ENCODE measurements at places on chromosomes 13 and 19.

- DNase-seq = no peak
Observed at GRCh38 chr19:41324921-41325639, 15.1 kb downstream of the CCDC97 start.

DNA sequence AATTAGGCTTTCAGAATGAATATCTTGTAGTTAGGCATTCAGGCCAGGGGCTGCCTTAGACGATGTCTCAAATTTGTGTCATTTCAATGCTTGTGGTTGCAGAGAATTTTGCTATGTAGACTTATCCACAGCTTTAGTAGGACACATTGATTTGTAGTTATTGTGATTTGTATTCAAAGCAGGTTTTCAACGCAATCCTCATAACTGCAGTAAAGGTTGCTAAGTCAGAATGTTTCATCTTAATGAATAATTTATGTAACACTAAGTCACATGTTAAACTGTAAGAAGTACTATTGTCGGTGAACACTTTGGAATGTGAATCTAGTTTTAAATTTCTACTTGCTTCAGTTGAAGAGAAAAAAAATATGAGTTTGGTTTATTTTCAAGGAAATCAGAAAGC is 1117.2 kb upstream of the SPRY2 start:
- DNase-seq = no peak

DNA sequence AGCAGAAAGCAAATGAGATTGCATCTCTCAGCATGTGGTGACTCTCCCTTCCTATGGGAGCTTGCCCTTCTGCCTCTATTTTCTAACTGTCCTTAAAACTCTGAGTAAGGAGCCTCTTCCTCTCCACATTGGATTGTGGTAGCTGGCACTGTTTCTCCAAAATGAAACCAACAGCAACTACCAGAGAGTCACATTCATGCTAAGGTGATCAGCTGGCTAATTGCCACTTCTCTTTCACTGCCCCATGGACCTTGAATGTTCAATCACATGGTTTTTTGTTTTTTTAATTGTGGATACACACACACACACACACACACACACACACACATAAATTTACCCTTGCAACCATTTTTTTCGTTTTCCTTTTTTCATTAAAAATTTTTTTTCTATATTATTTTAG is 154.7 kb upstream of the TSC22D1 start:
- DNase-seq = no peak

GRCh38 chr13:112605531-112605990 is 17.6 kb upstream of the TUBGCP3 start:
- DNase-seq = no peak

DNA sequence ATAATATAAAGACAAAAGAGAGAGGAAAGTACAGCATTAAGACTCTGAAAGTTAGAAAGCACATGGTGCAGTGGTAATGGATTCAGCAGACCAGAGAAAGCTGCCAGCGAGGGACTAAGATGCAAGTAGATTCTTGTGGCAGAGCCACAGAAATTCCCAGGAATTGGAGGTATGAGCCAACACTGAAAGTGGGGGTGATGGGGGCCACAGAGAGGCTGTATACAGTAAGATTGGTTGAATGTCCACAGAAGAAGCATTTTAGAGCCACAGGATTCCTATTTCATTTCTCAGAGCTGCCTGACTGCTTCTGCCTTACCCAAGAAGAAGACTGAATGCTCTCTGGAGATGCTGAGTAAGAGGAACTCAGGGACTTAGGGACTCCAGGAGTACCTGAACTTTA is 295.0 kb downstream of the LMO7 start:
- DNase-seq = no peak

DNA sequence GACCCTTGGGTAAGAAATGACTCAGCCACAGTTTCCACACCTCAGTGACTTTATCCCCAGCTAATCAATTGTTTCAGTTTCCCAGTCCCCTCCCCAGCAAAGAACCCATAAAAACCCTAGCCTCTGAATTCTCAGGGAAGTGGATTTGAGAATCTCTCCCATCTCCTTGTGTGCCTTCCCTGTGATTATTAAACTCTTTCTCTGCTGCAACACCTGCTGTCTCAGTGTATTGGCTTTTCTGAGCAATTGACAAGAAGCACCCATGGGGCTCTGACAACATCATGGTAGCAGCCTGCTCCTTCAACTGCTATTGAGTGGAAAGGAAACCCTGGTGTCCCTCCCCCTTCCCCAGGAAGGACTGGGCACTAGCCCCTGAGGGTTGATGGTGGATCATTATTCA is 73.7 kb downstream of the UQCRFS1 start:
- no peak for DNase-seq

DNA sequence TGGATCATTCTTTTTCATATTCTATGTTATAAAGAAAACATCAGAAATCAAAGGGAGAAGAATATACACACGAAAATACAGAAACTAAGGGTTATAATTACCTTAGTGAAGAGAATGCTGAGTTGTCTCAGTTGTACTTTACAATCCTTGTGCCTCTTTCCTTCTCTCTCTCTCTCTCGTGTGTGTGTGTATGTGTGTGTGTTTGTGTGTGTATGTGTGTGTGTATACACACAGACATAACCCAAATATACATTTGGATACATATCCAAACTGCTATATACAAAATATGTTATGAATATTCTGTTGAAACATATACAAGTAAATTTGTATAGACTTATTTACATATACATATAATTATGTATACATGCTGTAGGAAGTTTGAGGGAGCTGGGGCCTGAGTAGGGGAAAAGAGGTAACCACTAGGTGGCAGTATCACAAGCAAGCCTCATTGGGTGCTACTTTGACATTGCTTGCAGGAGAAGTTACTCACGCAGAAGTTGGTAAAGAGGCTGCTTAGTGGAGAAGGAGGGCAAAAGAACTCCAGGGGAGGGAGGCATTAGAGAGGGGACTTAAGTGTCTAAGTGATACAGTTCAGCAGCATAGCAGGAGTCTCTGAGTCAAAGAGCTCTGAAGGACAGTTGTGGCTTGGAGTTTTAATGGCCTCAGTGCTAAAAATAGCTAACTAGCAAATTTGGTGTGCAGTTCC is 465.1 kb upstream of the PCDH20 start:
- DNase-seq = no peak

GRCh38 chr19:53951436-53951835 is 11.3 kb upstream of the CACNG8 start:
- DNase-seq = no peak

DNA sequence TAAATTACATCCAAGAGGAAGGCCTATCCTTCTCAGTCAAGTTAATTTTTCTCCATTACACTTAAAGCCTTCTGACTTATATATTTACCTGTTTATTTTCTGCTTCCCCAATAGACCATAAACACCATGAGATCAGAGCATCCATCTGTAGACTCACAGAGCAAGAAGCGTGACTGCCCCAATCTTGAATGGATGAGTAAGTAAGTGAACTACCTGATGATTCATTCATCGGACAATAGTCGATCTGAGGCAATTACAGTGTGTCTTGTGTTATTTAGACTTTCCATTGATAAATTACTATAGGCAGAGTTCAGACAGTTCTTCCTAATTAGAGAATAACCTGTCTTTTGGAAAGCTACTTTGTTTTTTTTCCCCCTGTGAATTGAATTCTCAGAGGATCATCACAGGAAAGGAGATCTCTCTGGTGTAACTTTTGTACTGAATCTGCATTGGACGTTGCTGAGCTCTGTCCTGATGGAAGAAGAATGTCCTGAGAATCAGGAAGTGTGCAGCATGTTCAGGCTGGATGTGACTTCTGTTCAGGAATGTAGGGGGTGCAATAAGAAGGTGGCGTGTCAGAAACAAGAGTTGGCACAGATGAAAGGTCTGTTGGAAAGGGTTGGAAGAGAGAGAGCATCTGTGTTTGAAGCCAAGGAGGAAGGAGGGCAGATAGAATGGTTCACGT is 367.0 kb downstream of the NALCN start:
- DNase-seq = no peak

GRCh38 chr19:15235781-15236180 is 3.5 kb upstream of the EPHX3 start:
- no peak for DNase-seq

DNA sequence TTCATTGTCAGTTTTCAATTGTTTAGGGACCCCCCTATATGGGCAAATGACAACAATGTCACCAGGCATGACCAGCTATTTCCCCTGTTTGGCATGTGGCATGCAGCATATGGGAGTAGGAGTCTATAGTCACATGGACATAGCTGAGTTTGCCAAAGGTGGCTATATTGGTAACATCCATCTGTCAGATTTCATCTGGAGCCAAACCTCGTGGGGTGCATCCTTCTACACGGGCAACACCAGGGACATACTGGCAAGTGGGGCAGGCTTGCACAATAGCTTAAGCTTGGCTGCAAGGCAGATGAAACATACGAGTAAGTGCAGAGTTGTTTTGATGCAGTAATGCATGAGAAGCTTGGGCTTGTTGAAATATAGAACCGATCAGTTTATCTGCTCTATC is 24.5 kb upstream of the ZNF816 start:
- no peak for DNase-seq

GRCh38 chr19:45523642-45524256 is 16.5 kb downstream of the VASP start:
- peak; percentile 48 for DNase-seq

DNA sequence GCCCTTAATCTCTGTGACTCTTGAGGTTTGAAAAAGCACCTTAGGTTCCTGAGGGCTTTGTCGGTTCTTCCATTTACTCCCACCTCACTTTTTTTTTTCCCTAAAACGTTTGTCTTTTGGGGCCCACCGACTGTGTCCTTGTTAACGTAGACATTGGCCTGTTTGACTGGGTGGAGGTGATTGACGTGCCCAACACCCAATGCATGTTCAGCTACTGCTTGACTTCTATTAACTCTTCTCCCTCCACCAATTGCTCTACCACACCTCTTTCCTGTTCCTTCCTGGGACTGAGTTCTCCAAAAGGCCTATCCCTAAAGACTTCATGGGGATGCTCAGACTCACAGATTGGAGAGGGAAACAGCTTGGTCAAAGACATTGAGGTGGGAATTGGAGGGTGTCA is 17.3 kb downstream of the CKM start:
- DNase-seq = no peak

GRCh38 chr13:113900646-113901045 is 36.8 kb upstream of the GAS6 start:
- DNase-seq = no peak

DNA sequence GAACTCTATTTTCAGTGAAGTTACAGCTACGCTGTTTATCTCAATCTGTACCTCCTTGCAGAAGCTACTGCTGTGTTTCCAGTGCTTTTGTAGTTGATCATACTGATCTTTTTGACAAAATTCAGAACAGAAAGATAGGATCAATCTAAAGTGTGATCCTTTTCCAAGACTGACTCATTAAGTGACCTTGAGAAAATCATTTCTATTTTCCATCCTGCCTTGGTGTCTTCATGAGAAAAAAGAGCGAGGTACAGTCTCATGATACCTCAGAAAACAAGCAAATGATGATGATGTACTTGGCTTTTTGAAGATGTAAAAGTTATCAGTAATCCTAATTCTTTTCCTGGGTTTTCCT is 46.0 kb upstream of the GPR183 start:
- DNase-seq = no peak

DNA sequence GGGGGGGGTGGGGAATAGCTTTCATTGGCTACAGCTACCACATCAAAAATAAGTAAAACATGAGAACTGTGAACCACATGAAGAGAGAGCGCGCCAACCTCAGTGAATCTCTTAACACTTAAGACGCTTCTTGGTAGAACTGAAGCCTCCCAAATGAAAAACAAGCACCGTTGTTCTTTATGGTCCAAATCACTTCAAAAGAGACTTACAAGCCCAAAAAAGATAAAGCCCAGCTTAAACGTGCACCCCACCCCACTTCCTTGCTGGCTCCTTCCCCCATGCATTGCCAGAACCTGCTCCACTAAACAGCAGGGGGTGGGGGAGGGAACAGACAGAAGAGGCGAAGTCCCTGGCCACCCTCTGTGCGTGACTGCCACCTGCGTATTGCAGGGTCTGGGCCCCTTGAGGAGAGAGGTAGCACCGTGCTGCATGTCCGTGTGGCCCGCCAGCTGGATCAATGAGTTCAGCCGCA is 479.1 kb downstream of the FOXO1 start:
- DNase-seq = peak; percentile 55

- no peak for DNase-seq
Observed at GRCh38 chr19:7145494-7145893, 76.0 kb downstream of the ZNF557 start.

DNA sequence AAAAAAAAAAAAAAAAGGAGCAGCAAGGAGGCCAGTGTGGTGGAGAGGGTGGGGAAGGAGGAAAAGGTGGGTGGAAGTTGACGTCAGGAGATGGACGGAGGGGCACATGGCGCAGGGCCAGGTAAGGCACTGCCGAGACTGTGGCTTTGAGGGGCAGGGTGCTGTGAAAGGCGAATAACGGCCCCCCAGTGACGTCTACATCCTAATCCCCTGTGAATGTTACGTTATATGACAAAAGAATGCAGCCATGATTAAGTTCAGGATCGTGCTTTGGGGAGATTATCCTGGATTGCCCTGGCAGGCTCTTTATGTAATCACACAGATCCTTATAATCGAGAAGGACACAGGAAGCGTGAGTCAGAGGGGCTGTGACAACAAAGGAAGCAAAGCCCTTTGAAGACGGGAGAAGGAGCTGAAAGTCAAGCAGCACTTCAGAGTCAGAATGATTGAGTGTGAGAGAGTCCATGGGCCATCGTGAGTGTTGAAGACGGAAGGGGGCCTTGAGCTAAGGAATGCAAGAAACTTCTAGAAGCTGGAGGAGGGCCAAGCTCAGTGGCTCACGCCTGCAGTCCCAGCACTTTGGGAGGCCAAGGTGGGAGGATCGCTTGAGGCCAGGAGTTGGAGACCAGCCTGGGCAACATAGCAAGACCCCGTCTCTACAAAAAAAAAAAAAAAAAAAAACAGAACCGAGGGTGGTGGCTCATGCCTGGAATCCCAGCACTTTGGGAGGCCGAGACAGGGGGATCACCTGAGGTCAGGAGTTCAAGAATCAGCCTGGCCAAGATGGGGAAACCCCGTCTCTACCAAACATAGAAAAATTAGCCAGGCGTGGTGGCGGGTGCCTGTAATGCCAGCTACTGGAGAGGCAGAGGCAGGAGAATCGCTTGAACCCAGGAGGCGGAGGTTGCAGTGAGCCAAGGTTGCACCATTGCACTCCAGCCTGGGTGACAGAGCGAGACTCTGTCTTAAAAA is 13.8 kb upstream of the CEACAM16 start:
- DNase-seq = no peak

GRCh38 chr19:45164577-45165335 is 4.0 kb upstream of the NKPD1 start:
- DNase-seq = no peak

DNA sequence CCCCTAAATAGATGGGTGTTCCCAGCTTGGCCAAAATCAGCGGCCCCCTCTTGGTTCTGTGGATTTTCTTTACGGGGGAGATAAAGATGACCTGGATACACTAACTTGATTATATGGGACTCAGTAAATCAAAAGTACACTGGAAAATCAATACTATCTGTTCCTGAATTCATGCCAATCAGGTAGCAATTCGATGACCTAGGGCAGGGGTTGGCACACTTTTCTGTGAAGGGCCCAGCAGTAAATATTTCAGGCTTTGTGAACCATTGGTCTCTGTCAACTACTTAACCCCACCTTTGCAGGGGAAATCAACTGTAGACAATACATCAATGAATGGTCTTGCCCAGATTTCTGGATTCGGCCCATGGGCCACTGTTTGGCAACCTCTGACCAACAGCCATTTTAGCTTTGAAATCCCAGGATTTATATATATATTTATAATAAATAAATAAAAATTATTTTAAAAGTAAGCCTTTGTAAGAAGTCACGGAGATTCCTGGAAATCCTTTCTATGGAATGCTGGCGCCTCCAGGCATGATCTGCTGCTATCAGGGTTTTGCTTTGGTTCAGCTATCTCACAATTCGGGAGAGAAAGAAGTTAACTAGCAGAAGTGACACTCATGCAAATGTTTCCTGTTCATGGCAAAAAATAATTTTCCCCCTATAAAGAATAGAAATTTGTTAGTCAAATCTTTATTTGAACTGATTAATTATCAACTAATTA is 32.8 kb downstream of the SLC15A1 start:
- no peak for DNase-seq

All from activated CD4-positive, CD25-positive, alpha-beta regulatory T cell treated with anti-CD3 and anti-CD28 coated beads, Interleukin-2, amount 50 U/mL, for 16 hours (primary cell).